ENCODE measurements at places on chromosomes 3 and 15.

DNA sequence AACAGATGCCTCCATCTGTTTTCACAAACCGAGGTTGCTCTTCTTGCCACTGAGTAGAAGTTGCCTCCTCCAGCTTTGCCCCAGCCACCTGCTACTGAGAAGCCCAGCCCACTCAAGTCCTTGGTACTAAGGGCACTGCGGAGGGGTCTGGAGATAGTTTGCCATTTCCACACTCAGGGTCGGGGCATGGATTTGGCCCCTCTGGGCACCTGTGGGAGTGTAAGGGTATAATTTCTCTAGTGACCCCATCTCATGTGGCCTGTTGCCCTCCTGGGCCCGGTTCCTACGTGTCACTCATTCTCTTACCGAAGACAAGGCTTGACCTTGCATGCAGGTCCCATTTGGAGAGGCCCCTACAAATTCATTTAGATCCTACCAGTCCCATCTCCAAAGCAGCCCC is 79.0 kb downstream of the THSD4 start:
- no peak for DNase-seq

GRCh38 chr15:69743091-69743490 is 290.5 kb downstream of the RPLP1 start:
- DNase-seq = no peak

GRCh38 chr15:68373028-68373427 is 58.9 kb downstream of the ITGA11 start:
- DNase-seq = no peak

DNA sequence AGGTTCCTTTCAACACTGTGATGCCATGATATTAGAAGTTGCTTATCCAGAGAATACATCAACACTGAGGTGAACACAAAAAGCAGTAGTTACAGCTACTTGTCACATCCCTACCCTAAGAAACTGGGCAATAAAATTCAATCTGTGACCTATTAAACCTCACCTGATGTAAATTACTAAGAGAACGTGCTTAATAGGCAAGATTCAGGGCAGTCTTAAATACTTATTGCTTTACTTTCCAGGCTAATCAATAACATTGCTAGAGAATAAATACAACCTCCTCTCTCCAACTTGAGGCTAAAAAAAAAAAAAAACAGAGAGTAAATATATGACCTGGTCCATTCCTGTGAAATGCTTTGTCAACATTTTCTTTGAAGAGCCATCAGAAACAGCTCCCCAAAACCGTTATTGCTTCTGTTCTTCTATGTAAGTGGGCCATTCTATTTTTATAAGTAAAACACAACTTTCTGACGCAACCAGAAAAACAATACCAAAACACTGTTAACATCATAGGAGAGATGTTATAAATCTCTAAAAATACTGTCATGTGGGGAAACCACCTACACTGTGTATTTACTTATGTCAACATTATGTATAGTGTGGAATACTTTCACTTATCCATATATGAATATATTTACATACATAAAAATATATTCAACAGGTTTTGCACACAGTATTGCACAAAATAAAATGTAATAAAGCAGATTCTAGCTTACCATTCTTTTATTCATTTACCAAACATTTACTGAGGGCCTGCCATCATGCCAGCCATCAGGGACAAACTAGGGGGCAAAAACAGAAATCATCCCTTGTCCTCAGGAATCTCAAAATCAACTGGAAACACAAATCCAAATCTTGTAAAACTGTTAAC is 2.7 kb downstream of the NKIRAS1 start:
- no peak for DNase-seq

DNA sequence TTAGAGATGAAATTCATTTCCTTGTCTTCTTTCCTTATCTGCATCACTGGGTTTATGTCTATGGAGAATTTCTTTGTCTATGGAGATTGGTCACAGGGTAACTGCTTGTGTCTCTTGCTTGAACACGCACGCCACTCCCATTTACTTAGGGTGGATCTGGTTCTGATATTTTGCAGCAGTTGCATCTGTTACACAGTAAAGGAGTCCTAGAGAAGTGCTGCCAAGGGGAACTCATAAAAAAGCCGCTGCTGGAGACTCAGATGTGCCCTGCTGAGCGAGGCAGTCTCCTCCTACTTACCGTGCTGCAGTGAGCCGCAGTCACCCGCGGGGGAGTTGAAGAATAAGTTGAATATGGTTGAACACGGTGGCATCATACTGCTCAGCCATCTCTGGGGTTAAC is 105.2 kb upstream of the KLHL25 start:
- DNase-seq = no peak

- no peak for DNase-seq
These were observed 116.9 kb downstream of the DCLK3 start for GRCh38 chr3:36647423-36647853.

DNA sequence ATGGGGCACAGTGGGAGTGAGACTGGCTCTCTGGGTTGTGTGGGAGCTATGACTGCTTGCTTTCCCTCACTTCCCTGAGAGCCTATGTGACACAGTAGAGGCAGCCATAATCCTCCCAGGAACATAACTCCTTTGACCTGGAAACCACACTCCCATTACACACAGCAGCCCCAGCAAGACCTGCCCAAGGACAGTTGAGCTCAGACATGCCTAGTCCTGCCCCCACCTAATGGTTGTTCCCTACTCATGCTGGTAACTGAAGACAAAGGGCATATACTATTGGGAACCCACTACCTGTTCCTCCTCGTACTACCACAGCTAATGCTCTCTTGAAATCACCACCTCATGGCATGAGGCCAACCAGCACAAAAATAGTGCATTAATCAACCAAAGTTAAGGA is 550.4 kb upstream of the ARPP21 start:
- DNase-seq = no peak

DNA sequence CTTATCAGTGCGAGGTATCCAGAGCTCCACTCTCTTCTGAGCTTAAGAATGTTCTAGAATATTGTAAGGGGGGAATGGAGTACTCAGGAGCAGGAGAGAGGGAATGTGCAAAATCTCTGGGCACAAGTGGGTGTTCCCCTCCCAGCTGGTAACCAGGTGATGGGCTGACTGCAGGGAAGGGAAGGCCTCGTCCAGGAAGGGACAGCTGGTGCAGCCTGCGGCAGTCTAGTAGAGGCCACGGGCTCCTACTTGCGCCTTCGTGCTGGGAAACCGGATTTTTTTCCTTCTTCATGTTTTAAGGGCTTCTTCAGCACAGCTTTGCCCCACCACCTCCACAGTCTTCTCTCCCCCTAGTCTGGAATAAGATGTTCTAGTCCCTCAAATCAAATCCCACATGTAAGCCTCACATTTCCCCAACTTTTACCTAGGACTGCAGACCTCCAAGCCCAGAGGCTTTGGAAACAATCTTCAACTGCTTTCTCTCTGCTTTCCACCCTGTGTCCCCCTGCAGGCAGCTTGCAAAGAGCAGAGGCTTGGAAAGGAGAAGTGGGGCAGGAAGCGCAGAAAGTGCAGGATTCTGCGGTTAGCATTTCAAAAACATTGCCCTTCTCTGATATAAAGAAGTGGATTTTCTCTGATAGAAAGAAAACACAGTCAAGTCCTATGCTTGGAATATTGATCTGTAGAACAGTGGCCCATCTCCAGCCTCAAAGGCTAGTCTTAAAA is 11.9 kb upstream of the CGNL1 start:
- no peak for DNase-seq

DNA sequence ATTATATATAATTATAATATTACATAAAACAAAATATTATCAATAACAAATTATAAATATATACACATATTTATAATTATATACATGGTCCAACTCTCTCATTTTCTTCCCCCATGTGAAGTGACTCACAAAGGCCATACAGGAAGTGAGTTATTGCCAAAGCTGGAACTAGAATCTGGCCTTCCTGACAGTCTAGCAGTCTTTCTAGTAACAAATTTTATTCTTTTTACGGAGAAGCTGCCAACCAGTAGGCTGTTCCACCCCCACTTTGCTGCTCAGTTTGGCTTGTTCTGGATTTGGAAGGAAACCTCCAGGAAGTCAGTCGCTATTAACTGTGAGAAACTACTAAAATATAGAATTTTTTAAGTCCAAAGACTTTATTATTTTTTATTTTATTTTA is 79.6 kb downstream of the DHX36 start:
- no peak for DNase-seq

- DNase-seq = no peak
These were observed 125.1 kb upstream of the STT3B start for GRCh38 chr3:31407665-31408064.

- DNase-seq = no peak
These were observed 4.2 kb upstream of the RLBP1 start for GRCh38 chr15:89225588-89225987.

DNA sequence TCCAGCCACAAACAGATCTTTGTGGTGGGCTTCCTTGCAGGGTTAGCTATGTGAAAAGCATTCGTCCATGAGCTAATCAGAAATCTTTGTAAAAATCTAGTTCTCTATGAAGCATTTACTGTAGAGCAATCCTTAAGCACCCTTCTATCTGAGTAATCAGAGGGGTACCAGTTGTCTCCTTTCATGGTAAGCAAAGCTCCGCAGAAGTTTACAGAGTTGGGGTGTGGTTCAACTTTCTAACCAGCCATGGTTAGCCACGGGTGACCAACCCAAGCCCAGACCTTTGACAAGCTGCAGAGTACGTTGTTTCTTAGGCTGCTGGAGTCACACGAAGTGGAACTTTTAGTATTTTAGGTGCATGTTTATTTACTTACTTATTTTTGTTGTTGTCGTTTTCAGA is 77.4 kb downstream of the FLNB start:
- DNase-seq = no peak

DNA sequence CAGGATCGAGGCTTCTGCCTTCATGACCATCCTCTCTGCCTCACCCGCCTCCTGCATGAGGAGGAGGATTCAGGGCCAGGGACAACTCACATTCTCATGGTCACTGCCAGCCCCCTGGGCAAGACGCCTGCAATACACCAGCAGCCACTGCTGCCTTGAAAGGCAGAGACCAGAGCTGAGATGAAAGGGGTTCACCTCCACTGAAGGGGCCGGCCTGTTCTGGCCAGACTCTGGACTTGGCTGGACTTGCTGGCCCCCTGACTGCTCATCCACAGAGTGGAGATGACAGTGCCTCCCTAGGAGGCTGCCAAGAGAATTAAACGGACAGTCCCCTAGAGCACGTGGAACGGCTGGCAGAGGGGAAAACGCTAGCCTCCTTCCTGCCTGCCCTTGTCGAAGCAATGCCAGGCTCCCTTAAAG is 35.2 kb downstream of the MGLL start:
- DNase-seq = no peak

DNA sequence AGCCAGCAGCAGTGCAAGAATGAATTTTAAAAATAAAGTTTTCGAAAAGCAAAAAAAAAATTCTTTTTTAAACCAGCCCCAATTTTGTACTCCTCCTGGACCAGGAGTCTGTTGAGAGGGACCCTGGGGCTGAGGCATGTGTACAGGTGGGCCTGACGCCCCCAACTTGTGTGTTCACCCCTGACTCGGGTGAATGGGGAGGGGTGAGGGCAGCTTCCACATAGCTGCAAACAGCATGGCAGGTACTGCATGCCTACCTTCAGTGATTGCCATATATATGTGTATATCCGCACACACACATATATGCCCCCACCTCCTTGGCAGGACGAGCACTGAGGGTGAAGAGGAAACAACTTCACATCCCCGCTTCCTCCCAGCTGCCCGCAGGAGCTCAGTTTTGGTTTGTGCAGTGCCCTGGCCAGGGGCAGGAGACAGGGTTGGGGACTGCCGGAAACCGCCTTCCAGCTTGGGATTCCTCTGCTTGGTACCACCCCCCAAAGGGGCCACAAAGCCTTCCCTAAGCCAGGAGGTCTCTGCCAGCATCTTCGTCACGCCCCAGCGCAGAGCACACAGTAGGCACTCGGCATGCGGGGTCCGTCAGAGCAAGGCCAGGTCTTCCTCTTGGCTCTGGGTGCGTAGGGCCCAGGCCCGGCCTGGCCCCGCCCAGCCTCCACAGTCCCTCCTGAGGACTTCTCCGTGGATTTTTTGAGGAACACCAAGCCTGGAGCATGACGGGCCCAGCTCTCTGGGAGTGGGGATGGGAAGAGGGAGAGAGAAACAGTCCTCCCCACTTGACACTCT is 61.8 kb upstream of the RPL32 start:
- DNase-seq = no peak

GRCh38 chr15:40313531-40314398 is 6.0 kb upstream of the PLCB2 start:
- peak; percentile 63 for DNase-seq

- no peak for DNase-seq
These were observed 229.1 kb upstream of the CBLB start for GRCh38 chr3:106097817-106098435.

GRCh38 chr15:92938387-92938786 is 38.3 kb downstream of the CHD2 start:
- DNase-seq = no peak

GRCh38 chr3:101512396-101512645 is 691 bp downstream of the SENP7 start:
- no peak for DNase-seq

GRCh38 chr15:63263519-63263918 is 13.9 kb upstream of the APH1B start:
- no peak for DNase-seq

GRCh38 chr3:145191543-145191942 is 969.4 kb downstream of the PLOD2 start:
- no peak for DNase-seq

DNA sequence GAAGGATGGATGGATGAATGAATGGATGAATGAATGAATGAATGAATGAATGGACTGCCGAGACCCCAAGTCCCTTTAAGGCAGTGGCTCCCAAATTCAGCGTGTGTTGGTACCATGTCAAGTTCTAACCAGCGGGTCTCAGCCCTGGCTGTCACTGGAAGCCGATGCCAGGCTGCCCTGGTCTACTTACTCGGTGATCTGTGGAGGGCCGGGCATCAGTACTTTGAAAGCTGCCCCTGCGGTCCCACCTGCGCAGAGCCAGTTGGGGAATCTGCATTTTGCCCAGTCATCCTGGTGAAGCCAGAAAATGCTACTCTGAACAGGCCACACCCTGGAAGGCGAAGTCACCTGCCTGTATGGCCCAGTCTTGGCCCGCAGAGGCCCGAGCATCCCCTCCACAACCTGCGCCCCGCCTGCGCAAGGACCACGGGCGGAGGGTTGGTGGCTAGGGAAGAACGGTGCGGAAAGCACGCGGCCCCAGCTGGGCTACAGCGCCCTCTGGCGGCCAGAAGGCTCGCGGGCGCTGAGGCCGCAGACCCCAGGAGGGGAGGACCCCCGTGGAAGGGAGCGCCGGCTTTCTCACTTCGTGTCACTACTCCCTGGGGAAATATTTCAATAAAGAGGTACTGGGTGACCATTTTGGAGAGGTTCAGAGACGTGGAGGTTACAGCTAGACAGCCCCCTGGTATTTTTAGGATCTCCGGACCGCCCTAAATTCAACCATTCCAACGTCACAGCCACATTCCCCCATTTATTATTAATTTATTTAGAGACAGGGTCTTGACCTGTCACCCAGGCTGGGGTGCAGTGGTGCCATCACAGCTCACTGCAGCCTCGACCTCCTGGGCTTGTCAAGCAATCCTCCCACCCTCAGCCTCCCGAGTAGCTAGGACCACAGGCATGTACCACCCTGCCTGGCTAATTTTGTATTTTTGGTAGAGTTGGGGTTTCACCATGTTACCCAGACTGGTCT is 34.9 kb downstream of the PRKCD start:
- no peak for DNase-seq

GRCh38 chr3:32872487-32873382 is 54.9 kb downstream of the TRIM71 start:
- DNase-seq = peak; percentile 3

Data from NCI-H1436 (cell line).